NK-92 treated with Interleukin-12 subunit alpha and Interleukin-12 subunit beta, amount 100 ng/mL, for 24 hours (cell line): ENCODE measurements at places on chromosomes 5 and 9.

DNA sequence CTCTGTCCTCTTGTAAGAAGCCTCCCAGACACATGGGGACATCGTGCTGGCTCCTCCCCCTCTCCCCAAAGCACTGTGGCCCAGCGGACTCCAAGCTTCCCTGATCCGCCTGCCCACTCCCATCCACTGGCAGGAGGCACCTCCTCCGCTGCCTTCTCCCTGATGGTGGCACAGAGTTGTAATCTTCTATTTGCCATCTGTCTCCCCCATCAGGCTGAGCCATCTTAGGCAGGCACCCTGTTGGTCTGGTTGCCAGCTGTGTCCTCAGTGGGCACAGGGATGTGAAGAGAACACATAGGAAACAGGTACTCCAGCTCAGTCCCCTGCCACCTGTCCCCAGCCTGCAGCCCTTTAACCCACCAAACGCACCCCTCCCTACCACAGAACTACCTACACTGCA lies 5.4 kb upstream of the ZDHHC12 start:
- no peak for DNase-seq

DNA sequence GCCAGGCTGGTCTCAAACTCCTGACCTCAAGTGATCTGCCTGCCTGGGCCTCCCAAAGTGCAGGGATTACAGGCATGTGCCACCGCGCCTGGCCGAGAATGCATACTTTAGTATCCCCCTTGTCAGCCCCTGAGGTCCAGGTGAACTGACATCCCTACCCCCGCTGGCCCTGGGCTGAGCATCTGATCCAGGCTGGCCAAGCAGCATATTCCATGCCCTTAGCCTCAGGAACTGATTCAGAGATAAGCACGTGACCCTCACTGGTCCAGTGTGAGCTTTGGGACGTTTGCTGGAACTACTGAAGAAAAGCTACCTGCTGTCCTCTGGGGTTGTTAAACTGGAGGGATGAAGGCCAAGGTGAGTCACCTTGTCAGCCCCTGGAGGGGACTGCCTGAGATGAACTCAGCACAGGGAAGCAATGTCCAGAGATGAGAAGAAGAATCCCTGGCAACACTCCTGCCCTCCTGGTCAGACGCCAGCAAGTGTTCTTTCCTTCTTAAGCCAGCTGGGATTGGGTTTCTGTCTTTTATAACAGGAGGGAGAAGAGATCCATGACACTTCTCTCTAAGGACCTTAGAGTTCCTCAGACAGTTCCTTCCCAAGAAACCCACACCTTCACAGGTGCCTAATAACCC lies 59.1 kb upstream of the FBXW11 start:
- no peak for DNase-seq

GRCh38 chr5:3490957-3491507 lies 104.6 kb upstream of the IRX1 start:
- no peak for DNase-seq

DNA sequence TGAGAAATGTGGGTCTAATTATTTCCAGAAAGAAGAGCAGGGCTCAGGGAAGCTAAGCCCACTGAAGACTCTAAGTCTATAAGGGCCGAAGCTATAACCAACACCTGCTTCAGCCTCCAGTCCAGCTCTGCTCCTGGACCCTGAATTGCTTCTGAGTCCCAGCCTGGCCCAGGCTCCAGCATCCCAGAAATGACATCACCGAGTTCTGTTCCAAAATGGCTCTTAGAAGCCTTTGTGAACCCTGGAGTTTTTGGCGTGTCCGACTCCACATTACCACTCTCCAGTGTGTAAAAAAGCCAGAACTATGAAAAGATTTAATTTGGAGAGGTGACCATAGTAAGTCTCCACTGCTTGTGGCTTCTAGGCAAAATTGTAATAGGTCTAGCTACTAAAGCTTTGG lies 289.9 kb downstream of the SLIT3 start:
- DNase-seq, result no peak

GRCh38 chr9:82024908-82025307 lies 36.3 kb downstream of the SPATA31D1 start:
- no peak for DNase-seq

GRCh38 chr9:131299961-131300347 lies 10.4 kb downstream of the PLPP7 start:
- no peak for DNase-seq

- DNase-seq, result no peak
Observed at GRCh38 chr9:3828495-3828894, 302.7 kb upstream of the RFX3 start.

- no peak for DNase-seq
Observed at GRCh38 chr9:109031241-109031640, 17.9 kb upstream of the CTNNAL1 start.

- DNase-seq, result no peak
Observed at GRCh38 chr9:92685022-92685421, 15.1 kb upstream of the IPPK start.

DNA sequence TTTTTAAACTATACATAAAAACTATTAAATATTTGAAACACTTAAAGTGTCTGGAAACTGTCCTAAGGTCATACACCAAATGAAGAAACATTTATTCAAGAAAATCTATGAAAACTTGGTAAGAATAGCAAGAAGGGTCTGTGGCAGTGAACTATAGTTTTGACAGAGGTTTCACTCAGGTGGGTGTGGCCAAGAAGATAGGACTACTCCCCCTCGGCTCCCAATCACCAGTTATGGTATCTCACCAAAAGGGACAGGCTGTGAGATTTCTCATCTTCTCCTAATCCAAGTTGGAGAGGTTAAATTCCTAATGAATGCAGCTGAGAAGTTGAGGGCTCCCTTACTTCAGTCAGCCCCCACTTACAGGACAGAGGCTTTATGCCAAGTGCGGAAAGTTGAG lies 2.9 kb downstream of the ARSK start:
- no peak for DNase-seq
